ENCODE measurements at places on chromosomes 7 and 10.

GRCh38 chr10:110810625-110811024 lies 61.1 kb upstream of the PDCD4 start:
- DNase-seq, result no peak

- no peak for DNase-seq
These were observed 743 bp upstream of the ZCCHC24 start for GRCh38 chr10:79445977-79446757.

DNA sequence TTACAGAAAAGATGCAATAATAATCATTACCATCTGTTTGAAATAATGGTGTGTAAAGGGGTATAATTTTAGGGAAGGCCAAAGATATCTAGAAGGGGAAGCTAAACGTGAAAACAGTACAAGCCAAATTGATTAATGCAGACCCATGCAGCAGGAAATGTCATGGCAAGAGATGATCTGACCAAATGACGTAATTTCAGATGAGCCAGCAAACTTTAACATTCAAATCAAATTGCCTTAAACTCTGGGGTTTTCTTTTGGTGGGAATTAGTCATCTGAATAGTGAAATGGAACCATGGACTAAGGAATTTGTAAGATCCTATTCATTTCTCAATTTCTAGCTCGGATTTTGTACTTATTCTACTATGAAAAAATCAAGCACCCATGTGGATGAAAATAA lies 21.4 kb upstream of the SCIN start:
- no peak for DNase-seq

- DNase-seq, result no peak
These were observed 63.8 kb downstream of the ZNF438 start for GRCh38 chr10:30967650-30968410.

- no peak for DNase-seq
These were observed 361 bp upstream of the PLXDC2 start for GRCh38 chr10:19815731-19816410.

DNA sequence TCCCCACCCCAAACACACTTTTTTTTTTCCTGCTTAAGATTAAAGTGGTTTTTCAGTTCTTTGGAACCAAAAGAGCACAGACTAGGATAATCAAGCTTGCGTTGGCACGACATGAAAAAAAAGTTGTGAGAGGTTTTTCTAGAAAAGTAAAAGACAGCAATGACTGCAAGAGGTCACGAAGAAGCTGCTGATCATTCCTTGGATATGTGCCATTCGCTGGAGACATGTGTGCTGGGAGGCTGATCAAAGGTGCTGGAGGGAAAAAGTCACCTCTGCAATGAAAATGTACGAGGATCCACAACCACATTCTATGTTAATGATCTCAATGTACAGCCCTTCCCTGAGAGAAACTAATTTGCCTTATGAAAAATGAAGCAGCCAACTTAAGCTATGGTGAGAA lies 5.4 kb downstream of the AKR1B1 start:
- no peak for DNase-seq

DNA sequence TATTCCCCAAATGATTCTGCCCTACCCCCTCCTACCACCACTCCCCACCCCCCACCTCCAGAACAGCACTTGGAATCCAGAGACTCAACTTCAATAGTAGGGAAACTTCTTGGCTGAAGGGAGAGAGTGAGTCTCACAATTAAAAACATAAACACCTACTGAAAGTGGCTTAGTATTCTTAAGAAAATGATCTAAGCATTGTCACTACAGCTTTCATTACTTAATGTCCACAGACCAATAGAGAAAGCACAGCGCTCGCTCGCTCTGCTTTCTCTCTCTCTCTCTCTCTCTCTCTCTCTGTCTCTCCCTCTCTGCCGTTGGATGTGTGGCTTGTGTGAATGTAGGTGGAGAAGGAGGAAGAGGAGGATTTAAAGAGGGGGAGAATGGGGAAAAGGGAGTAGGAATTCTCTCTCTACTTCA lies 1.5 kb upstream of the SEMA3A start:
- no peak for DNase-seq

- no peak for DNase-seq
These were observed at the start of gene NUP205 for GRCh38 chr7:135557455-135558336. TSS of gene NUP205 (plus strand) at chr7:135557917. CDS start at chr7:135557945, 28 bp downstream.

GRCh38 chr7:42628054-42628453 lies 283.8 kb downstream of the C7orf25 start:
- DNase-seq, result no peak

GRCh38 chr7:129417073-129417472 lies 17.2 kb upstream of the STRIP2 start:
- no peak for DNase-seq

GRCh38 chr10:35346248-35346647 lies 9.9 kb downstream of the CCNY start:
- DNase-seq, result no peak

DNA sequence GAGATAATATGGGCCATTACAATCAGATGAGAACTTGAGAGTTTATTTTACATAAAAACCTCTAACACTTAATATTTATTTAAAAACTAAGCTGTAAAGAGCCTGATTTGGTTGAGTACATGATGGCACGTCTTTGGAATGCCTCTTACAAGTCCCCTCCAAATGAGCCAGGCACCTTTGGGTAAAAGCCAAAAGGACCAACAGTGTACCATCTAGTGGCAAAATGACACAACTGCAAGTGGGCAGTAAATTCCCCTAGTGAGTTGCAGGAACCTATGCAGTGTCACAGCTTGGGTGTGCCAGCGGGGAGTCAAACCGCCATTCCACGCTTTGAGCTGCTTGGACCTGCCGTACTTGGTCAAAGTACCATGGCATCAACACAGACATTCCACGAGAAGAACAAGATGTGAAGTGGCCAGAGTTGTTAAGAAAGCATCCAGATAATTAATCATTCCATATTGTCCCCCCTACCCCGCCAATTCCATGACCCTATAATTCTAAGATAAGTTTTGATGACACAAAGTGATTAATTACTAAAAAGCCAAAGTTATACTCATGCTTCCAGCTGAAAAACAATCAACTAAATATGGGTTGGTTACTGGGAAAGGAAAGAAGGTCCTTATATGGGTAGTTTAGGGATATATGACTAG lies 115.2 kb downstream of the SORBS1 start:
- DNase-seq, result no peak

DNA sequence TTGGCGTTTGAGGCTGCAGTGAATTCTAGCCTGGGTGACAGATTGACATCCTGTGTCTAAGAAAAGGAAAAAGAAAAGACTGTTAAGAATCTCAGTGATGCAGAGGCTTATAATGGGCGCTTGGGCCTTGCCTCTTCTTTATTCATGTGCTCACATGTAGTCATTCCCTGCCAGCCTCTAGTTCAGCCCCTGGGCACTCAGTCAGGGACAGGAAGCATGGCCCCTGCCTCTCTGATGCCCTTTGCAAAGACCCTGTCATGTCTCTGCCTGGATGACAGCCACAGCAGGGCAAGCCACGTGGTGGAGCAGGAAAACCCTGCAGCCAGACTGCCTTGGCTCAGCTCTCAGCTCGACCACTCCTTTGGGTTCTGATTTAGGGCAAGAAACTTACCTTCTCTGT lies 368.9 kb downstream of the RPS24 start:
- DNase-seq, result no peak

GRCh38 chr7:7077945-7078344 lies 104.4 kb upstream of the C1GALT1 start:
- no peak for DNase-seq

GRCh38 chr10:131131726-131132591 lies 179.6 kb downstream of the TCERG1L start:
- no peak for DNase-seq

- no peak for DNase-seq
These were observed 258.4 kb upstream of the SP8 start for GRCh38 chr7:21044913-21045568.

- DNase-seq, result no peak
These were observed 170.4 kb downstream of the WNT2 start for GRCh38 chr7:117152213-117153007.

- no peak for DNase-seq
These were observed 42.2 kb downstream of the MAD1L1 start for GRCh38 chr7:2190531-2190930.

DNA sequence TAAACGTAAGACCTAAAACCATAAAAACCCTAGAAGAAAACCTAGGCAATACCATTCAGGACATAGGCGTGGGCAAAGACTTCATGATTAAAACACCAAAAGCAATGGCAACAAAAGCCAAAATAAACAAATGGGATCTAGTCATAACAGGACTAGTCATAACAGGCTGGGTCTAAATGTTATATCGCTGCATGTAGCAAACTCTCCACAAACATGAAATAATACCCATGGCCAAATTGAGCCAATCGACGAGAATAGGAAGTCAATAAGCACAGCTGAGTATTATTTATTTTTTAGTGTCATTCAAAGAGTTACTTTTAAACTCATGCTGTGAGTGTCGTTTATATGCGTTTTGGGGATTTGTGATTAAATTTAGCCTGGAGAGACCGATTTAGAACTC lies 225.1 kb downstream of the TFEC start:
- no peak for DNase-seq

DNA sequence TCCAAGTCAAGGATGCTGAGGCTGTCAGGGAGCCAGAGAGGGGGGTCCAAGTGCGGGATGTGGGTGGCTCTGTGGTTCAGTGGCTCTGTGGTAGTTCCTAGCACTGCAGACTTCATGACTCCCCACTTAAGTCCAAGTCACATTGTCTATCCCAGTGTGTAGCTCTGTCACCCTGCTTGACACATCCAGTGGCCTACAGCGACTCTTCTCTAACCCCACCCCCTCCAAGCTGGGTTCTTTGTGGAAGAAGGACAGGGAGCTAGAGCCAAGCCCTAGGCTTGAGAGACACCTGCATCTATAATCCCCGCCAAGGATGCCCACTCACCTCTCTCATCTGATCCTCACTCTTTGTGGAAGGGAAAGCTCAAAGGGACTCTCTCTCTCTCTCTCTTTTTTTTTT lies 57.6 kb downstream of the ADCYAP1R1 start:
- DNase-seq, result no peak

GRCh38 chr10:55630491-55631056 lies 730.5 kb downstream of the ZWINT start:
- no peak for DNase-seq

- DNase-seq, result no peak
These were observed 23.9 kb upstream of the ZMIZ1 start for GRCh38 chr10:79044846-79045245.

DNA sequence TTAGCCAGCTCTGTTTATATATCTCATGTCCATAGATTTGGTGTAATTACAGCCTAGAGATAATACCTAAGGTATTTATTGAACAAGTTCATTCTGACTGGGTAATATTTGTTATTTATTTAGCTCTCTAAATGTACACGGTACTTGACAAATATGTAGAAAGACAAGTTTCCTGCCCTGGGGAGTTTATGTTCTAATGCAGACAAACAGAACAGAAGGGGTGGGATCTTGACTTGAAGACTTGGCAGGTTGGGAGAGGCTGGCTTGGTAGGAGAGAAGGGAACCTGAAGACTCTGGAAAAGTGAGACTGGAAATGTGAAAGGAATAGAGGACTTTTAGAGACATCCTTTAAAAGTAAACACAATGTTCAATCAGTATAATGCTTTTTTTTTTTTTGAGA lies 97.7 kb upstream of the CDK6 start:
- DNase-seq, result no peak

- DNase-seq, result no peak
These were observed 32.1 kb upstream of the A1CF start for GRCh38 chr10:50917486-50917885.

GRCh38 chr7:41825927-41826480 lies 123.1 kb upstream of the INHBA start:
- DNase-seq, result no peak

DNA sequence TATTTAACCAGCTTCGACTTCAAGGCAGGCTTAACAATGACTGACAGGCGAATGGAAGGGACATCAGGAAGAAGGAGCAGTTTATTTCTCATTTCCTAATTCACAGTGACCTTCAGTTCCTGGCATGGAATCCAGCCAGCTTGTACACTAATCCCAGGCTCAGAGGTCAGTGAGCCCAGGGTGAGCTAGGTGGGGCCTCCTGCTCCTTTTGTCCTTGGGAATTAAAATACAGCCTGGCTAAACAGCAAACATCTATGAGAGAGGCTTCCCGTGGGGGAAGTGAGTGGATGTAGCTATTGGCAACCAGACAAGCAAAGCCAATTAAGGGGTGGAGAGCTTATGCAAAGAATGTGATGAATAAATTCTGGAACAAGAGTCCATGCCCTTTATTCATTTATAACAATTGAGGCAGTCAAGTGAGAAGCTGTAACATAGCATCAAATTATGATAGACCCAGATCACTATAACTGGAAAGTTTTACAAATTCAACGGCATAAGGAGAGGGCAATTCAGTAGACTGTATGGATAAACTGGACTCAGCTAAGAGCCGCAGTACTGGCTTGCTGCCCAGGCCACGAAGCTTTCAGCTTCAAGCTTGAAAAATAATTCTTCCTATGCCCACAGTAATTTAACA lies 57.1 kb downstream of the STK17A start:
- DNase-seq, result no peak
